ENCODE measurements at places on chromosomes 5 and 9.

DNA sequence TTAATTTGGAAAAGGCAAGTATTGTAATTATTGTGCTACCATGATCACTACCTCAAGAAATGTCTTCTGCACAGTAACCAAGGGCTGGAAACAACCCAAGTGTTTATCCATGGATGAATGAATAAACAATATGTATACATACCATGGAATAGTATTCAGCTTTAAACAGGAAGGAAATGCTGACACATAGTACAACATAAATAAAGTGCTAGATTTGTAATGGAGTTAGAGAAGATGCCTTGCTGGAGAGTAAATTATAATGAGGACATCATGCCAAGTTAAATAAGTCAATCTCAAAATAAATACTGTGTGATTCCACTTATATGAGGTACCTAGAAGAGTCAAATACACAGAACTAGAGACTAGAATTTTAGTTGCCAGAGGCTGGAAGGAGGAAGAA is 160.0 kb downstream of the CCDC192 start:
- DNase-seq = no peak

DNA sequence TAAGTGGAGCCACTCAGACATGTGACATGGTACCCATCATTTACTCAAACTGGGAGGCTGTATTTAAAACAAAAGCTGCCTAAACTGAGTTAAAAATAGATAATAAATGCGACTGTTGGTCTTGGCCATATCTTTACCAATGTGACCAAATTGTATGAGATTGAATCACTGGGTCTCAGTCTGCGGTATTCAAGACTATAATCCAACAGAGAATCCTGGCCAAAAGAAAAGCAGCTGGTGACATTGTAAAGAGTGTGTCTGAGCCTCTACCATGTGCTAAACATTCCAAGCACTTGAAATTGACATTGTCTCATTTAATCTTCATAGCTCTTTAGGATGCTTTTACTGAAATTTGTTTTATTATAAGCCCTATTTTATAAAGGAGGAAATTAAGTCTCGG is 282.6 kb downstream of the ZNF608 start:
- no peak for DNase-seq

- no peak for DNase-seq
Measured at GRCh38 chr5:75062925-75063531, 10.7 kb upstream of the GCNT4 start.

GRCh38 chr5:151758141-151758429 is 346 bp downstream of the ATOX1 start:
- no peak for DNase-seq

- no peak for DNase-seq
Measured at GRCh38 chr5:178121391-178122276, 8.3 kb downstream of the N4BP3 start.

DNA sequence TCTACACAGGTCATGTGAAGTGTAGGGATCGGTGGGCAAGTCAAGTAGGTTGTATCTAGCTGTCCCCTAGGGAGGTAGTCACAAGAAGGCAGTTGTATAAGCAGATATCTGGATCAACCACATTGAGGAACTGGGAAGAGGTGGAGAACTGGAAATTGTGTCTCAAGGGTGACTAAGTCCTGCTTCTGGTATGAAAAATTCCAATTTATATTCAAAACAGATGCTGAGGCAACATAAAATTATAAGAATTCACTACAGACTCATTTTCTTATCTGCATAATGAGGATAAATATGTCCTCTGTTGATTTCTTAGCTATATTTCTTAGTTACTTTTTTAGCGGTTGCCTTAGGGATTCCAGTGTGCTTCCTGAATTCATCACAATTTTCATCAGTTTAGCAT is 46.8 kb downstream of the GALNT12 start:
- DNase-seq = no peak

DNA sequence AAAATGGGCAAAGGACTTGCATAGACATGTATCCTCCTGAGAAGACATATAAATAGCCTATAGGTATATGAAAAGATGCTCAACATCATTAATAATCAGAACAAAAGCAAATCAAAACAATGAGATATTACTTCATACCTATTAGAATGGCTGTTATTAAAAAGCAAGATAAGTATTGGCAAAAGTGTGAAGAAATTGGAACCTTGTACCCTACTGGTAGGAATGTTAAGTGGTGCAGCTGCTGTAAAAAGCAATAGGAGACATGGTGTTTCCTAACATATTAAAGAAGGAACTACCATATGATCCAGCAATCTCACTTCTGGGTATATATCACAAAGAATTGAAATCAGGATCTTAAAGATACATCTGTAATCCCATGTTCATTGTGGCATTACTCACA is 69.8 kb upstream of the PRR16 start:
- DNase-seq = no peak

GRCh38 chr5:143148771-143149170 is 254.7 kb downstream of the NR3C1 start:
- DNase-seq = no peak

DNA sequence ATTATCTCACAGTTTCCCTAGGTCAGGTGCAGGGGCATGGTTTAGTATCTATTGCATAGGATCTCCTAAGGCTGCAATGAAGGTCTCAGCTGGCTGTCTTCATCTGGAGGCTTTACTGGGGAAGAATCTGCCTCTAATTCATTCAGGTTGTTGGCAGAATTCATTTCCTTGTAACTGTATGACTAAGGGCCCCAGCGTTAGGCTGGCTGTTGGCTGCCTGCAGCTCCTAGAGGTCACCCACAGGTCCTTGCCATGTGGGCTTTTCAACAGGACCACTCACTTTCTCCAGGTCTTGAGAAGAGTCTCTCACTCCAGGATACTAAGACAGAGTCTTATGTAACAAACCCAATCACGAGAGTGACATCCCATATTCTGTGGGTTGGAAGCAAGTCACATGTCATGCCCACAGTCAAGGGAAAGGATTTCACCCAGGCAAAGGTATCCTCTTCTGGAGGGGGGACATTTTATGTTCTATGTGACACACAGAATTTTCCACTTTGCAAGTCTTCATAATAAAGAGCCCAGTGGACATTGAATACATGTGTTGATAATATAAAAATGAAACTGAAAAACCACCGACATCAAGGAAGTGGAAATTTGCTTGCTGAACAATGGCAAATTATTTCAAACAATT is 38.2 kb downstream of the HMHB1 start:
- no peak for DNase-seq

DNA sequence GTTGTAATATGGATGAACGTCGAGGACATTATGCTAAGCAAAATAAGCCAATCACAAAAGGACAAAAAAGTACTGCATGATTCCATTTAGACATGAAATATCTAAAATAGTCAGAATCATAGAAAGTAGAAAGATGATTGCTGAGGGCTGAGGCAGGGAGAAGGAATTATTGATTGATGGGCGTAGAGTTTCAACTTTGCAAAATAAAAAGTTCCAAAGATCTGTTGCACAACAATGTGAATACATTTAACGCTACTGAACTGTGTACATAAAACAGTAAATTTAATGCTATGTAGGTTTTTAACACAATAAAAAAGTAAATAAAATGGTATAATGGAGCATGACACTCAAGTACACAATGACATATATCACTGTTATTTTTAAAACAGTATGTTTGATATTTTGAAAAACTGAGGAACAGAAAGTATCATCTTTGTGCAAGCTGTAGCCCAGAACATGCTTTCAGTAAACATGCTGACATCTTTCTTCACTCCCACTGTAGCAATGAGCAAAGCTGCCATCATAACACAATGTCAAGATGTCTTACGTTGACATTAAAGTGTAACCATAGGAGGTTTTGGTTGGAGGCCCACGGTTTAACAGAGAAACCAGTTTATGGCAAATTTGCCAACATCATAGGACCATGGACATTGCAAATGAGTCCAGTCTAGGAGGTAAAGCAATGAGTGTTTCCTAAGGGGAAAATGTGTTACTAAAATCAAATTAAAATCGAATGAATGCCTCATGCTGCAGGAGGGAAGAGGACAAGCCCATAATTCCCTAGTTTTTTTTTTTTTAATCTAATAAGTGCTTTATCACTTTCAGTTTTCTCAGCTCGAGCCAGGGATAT is 125.8 kb upstream of the SGCD start:
- no peak for DNase-seq

- no peak for DNase-seq
Measured at GRCh38 chr9:16561121-16561520, 309.3 kb downstream of the BNC2 start.

DNA sequence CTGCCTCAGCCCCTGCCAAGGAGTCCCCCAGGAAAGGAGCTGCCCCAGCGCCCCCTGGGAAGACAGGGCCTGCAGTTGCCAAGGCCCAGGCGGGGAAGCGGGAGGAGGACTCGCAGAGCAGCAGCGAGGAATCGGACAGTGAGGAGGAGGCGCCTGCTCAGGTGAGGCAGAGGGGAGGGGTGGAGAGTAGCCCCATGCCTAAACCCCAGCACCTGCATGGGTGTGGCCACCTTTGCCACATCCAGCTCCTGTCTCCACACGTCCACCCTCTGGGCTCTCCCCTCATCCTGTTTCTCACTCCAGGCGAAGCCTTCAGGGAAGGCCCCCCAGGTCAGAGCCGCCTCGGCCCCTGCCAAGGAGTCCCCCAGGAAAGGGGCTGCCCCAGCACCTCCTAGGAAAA is 17.2 kb downstream of the TCOF1 start:
- DNase-seq = no peak

GRCh38 chr9:128005923-128006322 is 25.1 kb upstream of the EEIG1 start:
- no peak for DNase-seq

DNA sequence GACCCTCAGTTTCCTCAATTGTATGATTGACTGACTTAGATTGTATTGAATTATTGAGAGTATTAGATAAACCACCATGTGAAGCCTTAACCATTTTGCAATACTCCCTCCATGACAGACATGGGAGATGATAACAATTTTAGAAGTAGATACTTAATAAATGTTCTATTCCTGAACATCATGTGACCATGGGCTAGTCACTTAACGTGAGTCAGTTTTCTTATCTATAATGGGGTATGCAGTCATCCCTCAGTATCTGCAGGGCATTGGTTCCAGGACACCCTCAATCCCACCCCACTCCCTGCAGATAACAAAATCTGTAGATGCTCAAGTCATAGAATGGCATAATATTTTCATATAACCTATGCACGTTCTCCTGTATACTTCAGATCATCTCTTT is 31.0 kb downstream of the SNX18 start:
- no peak for DNase-seq

DNA sequence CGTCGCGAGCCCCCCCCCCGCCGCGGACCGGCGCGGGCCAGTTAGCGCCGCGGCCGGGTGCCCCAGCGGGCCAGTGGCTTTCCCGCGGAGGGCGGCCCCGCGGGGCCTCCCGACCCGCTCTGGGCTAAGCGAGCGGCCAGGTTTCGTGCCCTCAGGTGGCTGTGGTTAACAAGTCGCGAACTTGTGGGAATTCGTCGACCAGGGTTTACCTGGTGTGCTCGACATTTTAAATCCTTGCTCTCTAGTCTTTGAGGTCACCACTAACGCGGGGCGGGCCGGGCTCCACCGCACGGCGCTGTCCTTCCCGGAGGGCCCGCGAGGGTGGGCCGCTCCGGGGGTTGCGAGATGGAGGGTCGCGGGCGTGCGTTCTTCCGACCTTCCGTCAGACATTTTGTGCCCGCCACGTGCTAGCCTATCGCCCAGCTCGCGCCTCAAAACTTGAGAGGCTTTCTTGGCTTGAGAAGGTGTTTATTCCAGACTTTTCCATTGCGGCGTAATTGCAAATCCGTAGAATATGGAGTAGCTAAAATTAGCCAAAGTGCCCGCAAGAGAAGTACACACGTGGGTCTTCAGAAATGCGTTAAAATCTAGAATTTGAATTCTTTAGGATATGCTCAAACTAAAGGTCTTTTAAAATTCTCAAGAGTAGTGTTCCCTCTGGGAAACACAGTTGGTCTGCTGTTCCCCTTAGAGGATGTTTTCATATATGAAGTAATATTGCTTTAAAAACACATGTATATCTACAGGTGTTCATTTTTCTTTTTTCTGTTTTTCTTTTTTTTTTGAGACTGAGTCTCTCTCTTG is 2.1 kb downstream of the ANP32B start:
- DNase-seq = peak; percentile 15

DNA sequence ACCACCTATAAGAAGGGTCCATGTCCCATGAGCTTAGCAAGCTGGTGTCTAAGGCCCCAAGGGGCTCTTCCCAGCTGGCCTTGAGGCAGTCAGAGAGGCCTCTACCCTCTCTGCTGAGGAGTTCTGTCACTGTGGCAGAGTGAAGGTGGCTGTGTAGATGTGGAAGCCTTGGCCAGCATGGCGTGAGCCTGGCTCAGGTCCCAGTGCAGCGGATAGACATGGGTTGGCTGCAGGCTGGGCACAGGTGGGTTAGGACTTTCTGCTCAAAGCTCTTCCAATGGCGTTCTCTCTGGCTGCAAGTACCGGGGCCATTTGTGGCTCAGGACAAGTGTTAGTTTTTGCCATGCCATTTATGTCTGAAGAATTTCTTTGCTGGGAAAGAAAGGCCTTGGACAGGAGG is 47.3 kb downstream of the JADE2 start:
- no peak for DNase-seq

- DNase-seq = no peak
Measured at GRCh38 chr9:93949073-93949693, 6.0 kb downstream of the BARX1 start.

- DNase-seq = no peak
Measured at GRCh38 chr9:90019626-90020025, 414.8 kb downstream of the GADD45G start.

GRCh38 chr5:179162351-179163235 is 102.4 kb downstream of the ZNF354C start:
- no peak for DNase-seq

DNA sequence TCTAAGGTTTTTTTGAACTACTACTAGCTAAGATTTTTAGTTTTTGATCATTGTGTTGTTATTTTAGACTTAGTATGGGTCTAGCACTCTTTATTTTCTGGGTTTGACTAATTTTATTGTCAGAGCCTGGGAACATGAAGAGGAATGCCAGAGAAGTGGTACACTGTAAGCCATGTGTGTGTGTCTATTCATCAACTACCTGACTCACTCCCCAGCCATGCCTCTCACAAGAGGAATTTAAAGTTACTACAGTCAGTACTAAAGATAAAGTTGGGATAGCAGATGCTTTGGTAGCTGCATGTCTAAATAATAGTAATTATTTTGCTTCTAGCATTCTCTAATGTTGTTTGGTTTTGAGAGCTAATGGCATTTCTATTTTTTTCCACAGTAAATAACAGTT is 264.8 kb downstream of the CSNK1G3 start:
- DNase-seq = no peak

GRCh38 chr9:137987244-137988030 is 109.9 kb downstream of the CACNA1B start:
- no peak for DNase-seq

Data from stimulated activated CD8-positive, alpha-beta memory T cell treated with anti-CD3 and anti-CD28 coated beads, Interleukin-12 subunit alpha, Interleukin-12 subunit beta, amount 100 ng/mL, for 1 hour (primary cell).